ENCODE measurements at places on chromosomes 3 and 15.

DNA sequence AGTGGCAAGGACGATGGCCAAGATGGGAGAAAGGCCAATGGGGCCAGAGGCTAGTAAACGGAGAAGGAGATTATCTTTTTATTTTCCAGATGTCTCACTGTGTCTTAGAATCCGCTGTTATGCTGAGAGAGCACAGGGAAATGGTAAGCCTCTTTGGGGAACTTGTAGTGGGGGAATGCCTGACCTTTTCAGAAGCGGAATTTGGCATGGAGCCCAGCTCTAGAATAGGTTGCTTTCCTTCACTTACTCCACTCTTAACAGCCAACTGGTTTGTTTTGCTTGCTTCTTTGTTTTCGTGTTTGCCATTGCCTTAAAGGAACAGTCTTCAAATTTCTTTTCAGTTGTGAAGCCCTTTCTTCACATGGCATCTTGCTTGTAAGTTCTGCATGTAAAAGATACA lies 316.2 kb upstream of the THRB start:
- DNase-seq, result peak; percentile 9

- DNase-seq, result no peak
These were observed 20.0 kb upstream of the C3orf22 start for GRCh38 chr3:126578702-126579101.

DNA sequence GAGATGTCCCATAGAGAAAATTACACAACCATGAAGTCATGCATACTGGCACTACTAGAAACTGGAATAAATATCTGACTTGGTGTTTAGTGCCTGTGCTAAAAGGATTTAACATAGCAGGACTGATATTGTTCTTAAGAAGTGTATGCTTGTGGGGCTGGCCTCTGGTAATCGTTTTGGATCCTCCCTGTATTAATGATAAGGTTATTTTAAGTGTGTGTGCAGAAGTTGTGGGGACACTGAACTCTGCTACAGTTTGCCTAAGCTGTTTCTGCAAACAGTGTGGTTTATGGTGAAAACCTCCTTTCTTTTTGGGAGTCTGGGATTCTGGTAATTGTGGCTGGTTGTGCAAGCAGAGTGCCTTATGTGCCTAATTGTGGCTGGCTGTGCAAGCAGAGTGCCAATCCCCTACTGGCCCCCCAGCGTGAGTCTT lies 120.8 kb downstream of the CLASP2 start:
- DNase-seq, result peak; percentile 8

- peak; percentile 31 for DNase-seq
These were observed 14.3 kb upstream of the SHQ1 start for GRCh38 chr3:72862314-72863090.

- no peak for DNase-seq
These were observed 4.1 kb downstream of the PPM1M start for GRCh38 chr3:52249683-52250082.

DNA sequence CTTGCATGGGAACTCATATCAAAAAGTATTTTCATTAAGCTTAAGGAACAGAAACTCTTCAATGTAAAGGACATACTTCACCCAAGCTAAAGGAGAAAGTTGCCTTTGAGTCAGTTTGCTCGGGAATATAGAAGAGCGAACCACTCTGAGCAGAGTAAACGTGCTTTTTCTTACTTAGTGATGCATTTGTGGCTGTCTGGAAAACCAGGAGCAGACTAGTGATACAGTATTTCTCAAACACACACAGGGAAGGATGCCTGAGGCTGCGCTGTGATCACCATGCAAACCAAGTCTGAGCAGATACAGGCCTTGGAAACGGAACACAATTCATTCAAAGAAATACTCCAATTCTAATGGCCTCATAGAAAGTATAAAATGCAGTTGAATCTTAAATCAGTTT lies 121.0 kb upstream of the CDIN1 start:
- no peak for DNase-seq

DNA sequence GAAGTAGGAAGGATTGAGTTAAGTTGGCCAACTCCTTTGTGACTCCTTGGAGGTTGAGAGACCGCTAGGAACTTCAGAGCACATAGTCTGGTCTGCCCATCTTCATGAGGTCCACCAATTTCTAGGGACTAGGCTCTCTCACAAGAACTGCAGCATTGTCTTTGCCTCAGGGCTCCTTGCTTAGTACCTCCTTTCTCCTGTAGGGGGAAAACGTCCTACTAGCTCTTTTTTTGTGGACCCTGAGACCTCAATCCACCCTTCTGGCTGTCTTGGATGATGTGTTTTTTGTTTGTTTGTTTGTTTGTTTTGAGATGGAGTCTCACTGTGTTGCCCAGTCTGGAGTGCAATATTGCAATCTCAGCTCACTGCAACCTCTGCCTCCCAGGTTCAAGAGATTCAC lies 21.6 kb downstream of the REC114 start:
- no peak for DNase-seq

DNA sequence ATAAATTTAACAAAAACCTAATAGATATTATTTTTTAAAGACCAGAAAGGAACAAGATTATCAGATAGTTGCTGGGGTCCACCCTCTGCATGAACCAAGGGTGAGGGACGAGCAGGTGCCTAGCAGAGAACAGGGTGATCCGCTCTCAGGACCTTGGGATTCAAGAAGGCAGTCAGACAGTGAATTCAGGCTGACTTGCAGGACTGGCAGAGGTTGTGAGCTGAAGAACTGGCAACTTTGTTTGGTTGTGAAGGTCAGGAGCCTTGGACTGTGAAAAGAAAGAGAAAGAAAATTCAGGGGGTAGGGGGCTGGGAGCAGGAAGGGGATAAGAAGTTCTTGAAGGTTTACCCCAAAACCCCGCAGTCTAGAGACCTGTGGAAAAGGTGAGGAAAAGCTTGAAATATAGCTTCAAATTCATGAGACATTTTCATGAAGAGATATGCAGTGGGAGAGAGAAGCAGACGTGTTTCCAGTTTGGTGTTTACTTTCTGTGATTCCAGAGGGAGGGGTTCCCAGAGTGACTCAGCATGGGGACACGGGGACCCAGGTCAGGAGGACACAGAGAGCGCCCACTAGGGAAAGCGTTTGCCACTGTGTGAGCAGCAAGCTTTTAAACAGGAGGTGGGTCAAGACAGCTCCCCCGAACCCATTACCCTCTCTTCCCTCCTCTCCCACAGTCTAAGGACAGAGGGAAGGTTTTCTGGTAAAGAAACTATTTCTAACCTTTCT lies 217.2 kb upstream of the UMPS start:
- no peak for DNase-seq

DNA sequence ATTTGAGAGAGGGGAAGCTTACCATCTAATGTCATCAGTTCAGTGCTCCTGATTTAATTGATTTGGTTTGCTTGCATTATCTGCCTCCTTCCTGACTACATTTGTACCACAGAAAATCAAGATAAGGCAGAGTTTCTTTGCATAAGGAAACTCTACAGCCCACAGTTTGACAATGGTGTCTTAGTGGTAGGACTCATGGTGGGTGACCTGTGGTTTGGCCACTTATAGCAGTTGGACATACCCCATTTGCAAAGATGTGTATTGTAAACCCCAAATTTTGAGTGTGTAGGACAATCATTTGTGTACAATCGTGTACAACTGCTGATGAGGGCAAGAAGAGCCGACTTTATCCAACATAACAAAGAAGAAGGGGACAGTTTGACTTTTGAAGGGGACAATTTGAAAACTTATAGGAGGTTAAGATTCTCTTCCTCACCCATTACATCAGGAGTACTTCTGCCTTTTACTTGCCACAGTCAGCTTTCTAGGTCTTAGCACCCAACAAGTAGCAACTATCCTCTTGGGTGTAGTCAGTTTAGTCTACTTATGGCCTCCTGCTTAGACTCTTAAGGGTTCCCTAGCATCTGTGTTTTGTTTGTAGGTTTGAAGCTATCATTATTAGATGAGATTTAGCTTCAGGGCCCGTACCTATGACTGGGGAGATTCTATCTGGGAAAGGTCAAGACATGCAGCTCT lies 6.2 kb downstream of the TGFBR2 start:
- no peak for DNase-seq

GRCh38 chr3:48217449-48217848 lies 5.8 kb upstream of the CAMP start:
- no peak for DNase-seq

All from adipocyte (in vitro differentiated cells).